Erythroblast (primary cell): ENCODE measurements at places on chromosomes 1 and 21.

DNA sequence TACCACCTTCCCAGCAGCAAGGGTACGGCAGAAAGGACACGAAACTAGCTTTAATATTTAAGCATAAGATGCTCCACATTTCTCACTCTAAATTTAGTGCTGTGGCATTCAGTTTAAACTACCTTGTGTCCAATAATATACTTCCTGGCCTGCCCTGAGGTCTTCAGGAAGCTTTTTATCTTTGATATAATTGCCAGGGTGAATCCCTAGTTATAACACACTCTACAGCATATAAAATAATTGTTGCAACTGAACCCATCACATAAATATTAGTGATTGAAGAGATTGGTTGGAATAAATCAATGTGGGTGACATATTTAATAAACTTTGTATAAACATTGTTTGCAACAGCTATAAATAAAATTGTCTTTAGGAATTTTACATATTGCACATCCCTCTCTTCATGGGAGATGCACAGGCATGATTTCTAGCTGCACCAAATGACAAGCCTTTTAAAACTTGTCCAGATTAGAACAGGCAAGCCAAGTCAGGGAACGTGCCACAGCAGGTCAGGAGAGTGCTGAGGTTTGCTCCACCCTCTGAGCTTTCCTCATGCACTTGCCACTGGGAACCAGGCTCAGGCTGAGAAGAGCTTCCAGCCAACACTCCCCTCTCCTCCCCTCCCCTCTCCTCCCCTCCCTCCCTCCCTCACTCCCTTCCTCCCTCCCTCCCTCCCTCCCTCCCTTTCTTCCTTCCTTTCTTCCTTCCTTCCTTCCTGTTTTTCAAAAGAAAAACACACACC, 623.2 kb upstream of the PKN2 start:
- DNase-seq: no peak

DNA sequence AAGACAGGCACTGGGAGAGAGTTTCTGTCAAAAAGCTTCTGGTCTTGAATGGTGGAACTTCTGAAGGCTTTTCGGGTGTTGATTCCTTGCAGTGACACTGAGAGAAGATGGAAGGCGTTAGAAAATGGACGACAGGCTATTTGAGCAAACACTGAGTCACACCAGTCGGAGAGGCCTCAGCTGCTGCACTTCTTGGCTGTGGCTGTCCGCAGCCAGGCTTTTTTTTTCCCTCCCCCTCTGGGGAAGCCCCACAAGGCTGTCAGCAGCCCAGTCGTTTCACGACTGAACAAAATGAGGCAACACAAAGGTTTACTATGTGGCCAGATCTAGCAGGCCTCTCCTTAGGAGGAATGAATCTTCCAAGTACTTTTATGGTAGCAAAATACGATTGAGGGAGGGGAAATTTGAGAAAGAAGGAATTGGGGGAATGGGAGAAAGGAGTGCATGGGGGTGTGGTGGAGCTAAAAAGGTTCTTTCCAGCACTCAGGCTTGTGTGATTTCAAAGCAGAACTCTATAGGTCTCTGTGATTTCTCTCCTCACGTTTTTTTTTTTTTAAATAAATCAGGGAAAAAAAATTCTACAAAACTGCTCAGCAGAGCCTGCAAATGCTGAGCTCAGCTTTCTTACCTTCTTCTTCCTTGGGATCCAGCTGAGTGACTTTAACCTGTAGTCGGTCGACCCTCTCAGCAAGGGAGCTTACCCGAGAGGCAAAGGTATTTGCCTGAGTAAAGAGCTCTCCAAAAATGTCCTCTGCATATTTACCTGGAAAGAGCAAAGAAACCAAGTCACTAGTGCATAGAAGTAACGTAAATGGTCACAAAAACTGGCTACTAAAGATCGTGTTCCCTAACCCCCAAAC, 26.1 kb downstream of the GPR3 start:
- no peak for DNase-seq

- DNase-seq: no peak
Observed at GRCh38 chr1:202046227-202046626, 35.8 kb downstream of the ELF3 start.

DNA sequence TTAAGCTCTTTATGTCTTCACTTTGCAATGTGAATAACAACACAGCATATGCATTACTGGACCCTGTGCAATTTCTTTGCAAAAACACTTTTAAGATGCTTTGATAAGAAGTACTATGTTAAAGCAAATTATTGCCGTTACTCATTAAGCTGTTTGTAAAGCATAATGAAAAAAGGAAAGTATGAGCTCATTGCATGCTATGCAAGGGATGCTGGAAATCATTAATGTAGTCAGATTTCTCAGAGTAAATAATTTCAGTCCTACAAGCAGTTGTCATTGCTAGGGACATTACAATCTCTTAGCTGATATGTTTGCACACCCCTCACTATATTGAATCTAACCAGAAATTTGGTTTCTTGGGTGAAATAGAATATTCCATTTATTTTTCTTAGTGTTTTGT, 982.5 kb upstream of the ADGRL2 start:
- no peak for DNase-seq

DNA sequence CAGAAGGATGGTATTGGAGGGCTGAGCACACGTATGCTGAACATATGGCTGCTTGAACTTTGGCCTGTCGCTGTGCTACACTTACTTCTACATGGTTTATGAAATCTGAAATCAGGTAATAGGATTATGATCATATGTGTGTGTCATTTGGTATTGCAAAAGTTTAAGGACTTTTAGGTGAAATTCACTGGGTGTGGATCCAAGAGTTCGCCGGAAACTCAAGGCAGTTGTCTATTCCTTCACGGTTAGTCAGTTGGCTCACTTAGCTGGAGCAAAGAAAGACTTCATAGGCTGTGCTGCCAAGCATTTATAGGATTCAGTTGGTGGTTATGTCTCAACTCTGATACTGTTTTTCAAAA, 927 bp downstream of the UAP1 start:
- DNase-seq: peak; percentile 46

GRCh38 chr1:181759481-181759880, 276.2 kb downstream of the CACNA1E start:
- DNase-seq: no peak

GRCh38 chr1:161001525-161001924, 19.4 kb downstream of the F11R start:
- DNase-seq: no peak

GRCh38 chr1:183353597-183353996, 64.6 kb downstream of the NMNAT2 start:
- DNase-seq: no peak

GRCh38 chr1:247113094-247113497, 8.9 kb upstream of the ZNF669 start:
- DNase-seq: no peak

DNA sequence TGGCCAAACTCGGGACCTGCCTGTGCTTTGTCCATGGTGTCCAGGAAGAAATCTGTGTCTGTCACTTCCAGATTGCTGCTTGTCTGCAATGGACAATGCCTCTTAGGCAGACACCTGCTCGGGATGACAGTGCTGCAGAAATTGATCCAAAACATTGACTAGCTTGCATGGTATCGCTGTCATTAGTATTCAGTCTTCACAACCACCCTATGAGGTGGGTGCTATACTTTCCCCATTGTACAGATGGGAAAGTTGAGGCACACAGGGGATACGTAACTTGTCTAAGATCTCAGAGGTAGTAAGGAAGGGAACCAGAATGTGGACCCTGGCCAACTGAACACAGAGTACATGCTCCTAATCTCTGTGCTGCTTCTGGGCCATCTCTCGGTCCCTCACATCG, 138.7 kb downstream of the DHRS3 start:
- DNase-seq: no peak

DNA sequence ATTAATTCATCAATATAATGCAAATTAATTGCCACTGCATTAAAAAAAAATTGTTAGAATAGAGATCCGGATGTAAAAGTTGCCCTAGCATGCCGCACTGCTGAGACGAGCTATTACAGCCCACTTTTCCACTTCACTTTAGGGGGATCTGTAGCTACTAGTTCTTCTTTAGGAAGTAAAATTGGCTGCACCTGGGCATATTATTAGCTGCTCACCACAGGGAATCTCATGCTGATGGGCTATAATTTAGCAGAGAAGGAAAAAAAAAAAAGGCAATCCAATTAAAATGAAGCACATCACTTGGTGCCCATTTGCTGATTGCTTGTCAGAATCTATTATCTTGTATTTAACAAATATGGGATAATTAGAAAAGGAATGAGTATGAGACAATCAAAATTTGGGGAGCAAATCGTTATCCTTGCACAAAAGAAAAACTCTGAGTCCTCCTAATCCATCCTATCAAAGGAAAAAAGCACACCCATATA, 233.4 kb downstream of the DSCAM start:
- DNase-seq: no peak

DNA sequence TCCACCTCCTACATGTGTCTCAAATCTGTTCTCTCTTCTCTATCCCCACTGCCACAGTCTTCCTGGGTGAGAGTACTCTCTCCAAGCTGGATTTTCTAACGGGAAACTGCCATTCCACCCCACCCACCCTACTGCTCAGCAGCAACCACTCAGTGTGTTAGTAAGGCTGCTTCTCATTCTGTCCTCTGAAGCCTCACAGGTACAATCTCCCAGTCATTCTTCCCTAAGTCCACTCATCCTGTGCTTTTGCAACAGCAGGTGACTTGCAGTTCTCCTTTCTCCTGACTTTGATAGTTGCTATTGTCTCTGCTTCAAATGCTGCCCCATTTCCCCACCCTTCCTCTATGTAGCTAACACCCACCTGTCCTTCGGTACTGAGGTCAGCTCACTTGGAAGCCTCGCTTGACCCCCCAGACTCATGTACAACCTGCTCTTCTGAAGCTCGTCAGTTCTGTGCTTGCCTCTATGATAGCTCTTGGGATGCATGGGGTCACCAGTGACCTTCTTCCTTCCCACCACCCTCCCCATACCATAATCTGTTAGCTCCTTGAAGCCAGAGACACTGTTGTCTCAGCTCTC, 188.9 kb downstream of the RRAGC start:
- DNase-seq: no peak

DNA sequence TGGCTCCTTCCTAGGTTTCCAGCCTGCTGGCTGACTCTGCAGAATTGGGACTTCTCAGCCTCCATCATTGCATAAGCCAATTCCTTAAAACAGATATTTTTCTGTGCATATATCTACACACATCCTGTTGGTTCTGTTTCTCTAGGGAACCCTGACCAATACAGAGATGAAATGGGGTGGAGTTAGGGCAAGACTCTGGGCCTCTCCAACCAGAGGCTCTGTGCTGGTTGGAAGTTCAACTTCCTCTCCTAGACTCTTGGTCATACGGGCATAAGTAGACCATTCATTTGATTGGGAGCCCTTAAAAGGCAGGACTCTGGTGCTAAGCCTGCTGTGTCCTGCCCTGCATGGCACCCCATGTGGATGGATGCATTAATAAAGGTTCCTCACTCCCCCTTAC, 55.0 kb downstream of the CNIH3 start:
- no peak for DNase-seq

- no peak for DNase-seq
Observed at GRCh38 chr1:13687151-13687715, 12.8 kb upstream of the PRDM2 start.
